ENCODE measurements at places on chromosomes 16 and 17.
A peak's percentile ranks its signal among the peaks of the same experiment; 100 is the strongest.

- no peak for DNase-seq
Measured at GRCh38 chr16:3825103-3825502, 55.4 kb downstream of the CREBBP start.

DNA sequence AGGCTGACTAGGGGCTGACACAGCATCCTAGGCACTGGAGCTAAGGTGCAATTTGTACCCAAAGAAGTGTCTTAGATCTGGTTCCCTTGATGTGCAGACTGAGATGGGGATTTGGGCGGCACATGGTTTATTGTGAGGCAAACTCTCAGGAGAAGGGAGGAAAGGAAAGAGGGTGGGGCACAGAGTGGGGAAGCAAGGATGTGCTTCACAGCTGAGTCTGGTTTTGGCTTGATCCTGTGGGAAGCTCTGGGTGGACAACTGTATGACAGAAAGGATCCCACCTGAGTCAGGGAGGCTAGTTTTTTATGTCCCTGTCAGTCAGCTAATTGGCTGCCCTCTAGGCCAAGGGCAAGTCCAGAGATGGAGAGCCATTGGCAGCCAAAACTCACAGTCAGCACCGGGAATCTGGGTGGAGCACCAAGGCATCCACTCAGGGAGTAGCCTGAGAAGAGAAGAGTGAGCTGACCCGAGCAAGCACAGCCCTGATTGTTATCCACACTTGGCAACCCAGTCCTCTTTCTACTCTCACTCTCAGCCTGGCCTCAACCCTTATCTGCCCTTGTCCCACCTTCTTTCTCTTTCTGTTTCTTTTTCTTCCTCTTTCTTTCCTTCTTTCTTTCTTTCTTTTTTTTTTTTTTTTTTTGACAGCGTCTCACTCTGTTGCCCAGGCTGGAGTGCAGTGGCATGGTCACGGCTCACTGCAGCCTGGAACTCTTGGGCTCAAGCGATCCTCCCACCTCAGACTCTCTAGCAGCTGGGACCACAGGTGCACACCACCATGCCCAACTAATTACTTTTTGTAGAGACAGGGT lies 12.0 kb downstream of the ARL4D start:
- no peak for DNase-seq

DNA sequence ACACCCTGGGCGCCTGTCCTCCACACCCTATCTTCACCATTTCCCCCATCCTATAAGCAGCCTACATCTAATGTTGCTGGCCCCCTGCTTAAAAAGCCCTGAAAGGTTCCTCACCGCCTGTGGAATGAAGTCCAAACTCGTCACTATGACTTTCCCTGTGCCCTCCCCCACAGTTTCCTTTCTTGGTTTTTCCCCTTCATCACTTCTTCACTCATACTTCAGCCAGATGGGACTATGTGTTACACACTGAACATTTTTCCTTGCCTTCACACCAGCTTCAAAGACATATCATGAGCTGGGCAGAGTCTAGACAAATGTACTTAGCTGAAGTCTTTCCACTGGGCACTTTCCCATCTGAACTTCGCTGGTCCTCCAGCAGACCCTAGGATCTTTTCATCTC lies 1.5 kb upstream of the MARCHF10 start:
- no peak for DNase-seq

- no peak for DNase-seq
Measured at GRCh38 chr17:77438241-77439188, 297.7 kb downstream of the SEC14L1 start.

- DNase-seq: no peak
Measured at GRCh38 chr16:3131755-3132377, 3.0 kb upstream of the ZNF213 start.

GRCh38 chr16:84677017-84677803 lies 22.6 kb upstream of the USP10 start:
- DNase-seq: no peak

DNA sequence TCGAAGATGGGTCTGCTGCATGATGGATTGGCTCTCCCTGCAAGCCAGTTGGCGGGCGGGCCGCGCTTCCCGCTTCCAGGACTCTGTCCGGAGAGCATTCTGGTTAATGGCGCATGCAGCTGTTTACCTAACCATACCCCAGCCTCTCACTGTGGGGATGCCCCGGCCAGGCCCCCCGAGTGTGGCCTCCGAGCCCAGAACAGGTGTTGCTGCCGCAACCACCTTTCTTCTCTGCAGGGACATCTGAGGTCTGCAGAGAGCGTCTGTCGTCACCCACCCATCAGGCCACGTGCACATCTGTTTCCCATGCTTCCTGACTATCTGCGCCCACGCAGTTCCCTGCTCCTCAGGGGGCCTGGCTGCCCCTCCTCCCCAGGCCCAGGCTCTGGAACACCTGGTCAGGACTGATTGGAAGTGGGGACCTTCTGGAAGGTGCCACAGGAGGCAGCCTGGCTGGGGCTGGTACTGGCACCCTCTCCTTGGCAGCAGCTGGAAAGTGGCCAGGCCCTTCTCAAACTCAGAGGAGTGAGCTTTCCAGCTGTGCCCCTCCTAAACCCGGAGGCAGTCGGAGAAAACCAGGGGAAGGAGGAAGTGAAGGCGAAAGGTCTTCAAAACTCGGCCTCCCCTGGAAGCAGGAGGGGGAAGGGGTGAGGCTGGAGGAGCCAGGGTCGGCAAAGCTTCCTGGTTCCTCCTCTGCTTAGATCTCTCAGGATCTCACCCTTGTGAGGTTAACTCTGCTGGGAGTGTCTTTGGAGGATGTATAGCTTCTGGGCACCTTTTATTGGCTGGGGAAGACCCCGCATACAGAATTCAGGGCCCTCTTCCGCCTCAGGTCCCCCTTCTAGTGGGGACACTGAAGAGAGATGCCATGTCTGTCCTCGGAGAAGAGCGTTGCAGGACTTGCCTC lies 64.5 kb upstream of the CIBAR2 start:
- no peak for DNase-seq

DNA sequence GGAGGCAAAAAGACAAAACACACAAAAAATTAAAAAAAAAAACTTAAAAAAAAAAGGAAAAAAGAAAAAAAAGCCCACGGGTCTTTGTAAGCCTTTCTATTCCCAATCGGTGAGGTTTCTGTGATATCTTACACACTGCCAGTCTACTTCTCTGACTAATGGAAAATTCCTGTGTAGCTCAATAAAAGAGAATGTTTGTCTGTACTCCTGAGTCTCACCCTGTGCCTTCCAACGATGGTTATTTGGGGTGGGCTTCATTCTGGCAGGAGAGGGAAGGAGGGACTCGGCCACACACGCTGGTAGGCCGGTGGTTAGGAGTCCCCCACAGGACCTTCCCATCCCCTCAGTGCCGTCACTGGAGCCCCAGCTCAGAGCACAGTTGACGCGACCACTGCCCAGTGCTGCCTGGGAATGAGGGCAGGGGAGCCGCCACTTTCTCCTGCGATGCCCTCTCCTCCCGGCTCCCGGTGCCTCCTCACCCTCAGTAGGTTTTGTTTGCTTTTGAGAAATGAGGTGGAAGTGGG lies 68.0 kb downstream of the AMFR start:
- peak; percentile 8 for DNase-seq

- DNase-seq: no peak
Measured at GRCh38 chr16:68379472-68380347, 68.6 kb downstream of the SMPD3 start.

DNA sequence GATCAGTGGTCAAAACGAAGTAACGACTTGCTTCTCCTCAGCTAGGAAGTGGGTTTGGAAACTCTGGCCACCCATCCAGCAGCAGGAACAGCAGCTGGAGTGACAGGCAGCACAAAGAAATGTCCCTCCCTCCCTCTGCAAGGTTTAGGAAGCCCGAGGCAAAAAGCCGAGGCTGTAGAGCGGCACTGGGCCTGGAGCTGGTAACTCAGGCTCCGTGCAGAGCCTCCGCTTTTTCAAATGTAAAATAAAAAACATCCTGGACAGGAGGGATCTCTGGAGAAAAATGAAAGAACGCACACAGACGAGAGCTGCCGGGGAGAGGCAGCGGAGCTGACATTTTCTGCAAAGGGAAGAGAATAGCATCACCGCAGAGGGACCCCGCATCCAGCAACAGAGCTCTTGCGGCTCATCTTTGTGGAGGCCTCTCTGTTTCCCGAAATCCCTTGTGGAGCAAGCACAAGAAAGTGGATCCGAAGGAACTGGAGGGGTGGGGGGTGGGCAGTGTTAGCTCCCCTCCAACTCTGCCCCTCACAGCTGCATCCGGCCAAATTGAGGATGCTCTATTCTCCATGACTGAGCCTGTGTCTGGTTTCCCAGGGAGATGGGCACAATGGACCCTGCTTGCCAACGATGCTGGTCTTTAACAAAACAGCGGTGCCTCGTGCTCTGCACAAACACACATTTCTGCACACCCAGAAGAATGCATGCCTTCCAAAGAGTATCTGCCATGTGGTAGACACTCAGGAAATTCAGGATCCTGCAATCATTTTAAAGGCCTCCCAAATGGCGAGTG lies 335.5 kb upstream of the ZFHX3 start:
- DNase-seq: no peak

GRCh38 chr17:49108318-49108717 lies 24.3 kb upstream of the B4GALNT2 start:
- DNase-seq: peak; percentile 22

GRCh38 chr16:69085032-69085695 lies 20.3 kb upstream of the HAS3 start:
- no peak for DNase-seq

DNA sequence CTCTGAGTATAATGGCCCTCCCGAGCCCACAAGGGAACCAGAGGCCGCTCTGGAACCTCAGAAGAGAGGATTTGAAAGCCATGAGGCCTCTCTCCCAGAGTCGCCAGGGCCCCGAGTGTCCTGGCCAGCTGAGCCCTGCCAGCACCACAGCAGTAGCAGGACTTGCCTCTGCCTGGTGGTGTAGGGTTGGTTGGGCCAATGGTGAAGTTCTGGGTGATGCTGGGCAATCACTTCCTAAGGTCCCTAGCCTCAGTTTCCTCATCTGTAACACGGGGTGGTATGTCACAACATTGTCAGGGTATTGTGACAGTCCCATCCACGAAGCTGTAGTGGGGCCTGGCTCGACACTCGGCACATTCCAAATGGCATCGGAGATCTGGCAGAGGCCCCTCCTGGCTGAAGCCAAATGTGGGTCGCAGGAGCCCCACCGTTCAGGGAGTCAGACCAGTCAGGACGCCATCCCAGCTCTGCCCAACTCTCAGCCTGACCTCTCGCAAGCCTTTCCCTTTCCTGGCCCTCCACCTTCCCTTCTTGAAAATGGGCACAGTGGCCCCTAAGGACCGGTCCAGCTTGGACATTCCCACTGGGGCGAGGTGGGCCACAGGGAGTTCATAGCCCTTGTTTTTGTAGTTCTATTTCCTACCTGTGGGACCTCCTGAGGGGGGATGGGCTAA lies 1.7 kb downstream of the NATD1 start:
- no peak for DNase-seq

GRCh38 chr17:21034340-21035235 lies 8.2 kb downstream of the USP22 start:
- no peak for DNase-seq

DNA sequence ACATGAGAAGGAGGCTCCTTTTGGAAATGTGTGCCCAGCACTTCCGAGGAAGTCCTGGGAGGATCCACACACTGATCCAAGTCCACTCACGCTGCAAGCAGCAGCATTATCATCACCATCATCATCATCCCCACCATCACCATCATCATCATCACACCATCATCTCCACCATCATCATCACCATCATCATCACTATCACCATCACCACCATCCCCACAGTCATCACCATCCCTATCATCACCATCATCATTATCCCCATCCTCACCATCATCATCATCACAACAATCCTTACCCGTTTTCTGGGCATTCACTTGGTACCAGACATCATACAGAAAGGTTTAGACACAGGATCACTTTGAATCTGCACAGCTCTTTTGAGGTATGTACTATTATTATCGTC lies 47.8 kb upstream of the ACSF3 start:
- no peak for DNase-seq

DNA sequence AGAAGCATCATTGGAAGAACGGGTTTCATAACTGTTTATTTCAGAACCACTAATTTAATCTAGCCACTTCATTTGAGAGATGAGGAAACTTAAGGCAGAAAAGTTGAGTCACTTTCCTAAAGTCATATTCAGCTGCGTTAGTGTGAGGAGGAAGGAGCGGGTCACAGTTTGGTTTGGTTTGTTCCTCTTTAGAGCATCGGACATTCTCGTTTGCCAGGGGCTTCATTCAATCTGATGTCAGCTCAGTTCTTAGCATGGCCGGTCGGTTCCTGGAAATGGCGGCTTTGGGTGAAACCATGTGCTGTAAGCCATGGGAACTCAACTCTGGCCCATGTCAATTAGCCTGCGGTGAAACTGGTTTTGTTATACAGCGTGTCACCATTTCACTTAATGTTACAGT lies 186.5 kb downstream of the LGALS9B start:
- no peak for DNase-seq

DNA sequence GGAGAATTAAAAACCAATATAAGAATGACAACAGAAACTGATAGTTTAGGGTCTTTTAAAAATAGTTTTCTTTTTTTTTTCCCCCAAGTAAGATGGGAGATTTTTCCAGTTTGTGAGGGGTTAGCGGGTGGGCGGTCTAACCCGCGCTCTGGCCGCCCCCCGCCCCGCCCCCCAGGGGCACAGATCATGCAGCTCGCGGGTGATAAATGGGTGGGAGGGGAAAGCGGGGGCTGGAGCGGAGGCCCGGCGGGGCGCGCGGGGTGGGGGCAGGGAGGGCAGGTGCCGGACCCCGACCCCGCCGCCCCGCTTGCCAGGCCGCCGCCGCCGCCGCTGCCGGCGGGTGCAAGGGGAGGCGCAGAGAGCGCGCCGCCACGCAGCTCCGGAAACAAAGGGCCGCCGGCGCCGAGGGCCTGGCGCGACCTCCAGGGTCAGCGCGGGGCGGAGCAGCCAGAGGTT lies 60.1 kb upstream of the GSE1 start:
- DNase-seq: no peak

DNA sequence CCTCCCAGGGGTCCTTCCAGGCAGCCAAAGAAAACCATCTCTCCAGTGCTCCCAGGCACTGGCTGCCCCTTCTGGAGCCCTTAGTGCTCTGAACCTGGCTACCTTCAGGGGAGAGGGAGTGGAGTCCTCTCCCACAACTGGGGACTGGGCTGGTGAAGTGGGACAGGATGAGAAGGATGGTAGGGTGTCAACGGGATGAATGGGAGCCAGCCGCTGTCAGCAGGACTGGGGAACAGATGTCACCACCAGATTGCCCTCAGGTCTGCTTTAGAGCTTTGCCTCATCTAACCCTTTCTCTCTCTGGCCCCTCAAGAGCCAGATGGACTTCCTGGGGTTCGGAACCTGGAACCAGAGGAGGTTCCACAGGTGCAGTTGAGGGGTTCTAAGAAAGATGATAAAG lies 488 bp upstream of the SEBOX start:
- DNase-seq: no peak
